ENCODE measurements at places on chromosomes 5 and 9.

DNA sequence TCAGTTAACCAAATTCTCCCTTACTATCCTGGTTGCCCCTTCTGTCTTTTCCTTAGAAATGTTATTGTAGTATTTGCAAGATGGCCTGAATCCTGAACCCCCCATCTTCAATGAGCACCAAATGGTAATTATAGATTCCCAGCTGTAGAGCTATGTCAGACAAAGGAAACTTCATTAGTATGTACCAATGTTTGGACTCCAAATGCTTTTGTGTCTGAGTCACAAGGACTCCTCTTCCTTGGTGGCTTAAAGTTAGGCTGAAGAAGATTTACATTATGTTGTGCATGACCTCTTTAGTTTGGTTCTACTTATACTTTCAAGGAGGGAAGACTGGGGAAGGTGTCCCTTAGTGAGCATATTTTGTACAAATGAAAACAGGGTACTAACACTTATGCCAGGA, 105.9 kb upstream of the CDKN2B start:
- DNase-seq: no peak

DNA sequence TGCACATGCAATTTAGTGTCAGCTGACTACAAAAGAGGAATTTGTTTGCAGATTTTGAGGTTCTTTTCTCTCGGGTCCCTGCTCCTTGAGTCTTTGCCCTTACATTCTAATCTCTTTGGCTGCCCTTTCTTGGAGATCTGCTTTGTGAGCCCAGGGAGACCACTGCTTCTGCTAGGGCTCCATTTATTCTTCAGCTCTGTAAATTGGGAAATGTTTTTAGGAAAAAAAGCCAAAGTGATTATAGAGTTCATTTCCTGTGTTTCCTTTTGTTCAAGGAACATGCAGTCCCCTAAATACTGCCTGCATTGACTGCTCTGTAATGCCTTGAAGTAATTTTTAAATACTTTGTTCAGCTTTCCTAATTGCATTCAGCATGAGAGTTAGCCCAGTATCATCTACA, 197.4 kb downstream of the CSNK1G3 start:
- no peak for DNase-seq

- no peak for DNase-seq
Measured at GRCh38 chr5:180628827-180629750, 20.3 kb downstream of the FLT4 start.

- no peak for DNase-seq
Measured at GRCh38 chr5:116402235-116402634, 172.4 kb downstream of the SEMA6A start.

- DNase-seq: no peak
Measured at GRCh38 chr5:135308245-135308644, 90.8 kb downstream of the MACROH2A1 start.

- no peak for DNase-seq
Measured at GRCh38 chr5:15577132-15577531, 77.2 kb downstream of the FBXL7 start.

- no peak for DNase-seq
Measured at GRCh38 chr5:169742771-169743296, 105.8 kb downstream of the DOCK2 start.

GRCh38 chr5:13107537-13107936, 837.0 kb downstream of the DNAH5 start:
- no peak for DNase-seq

- DNase-seq: no peak
Measured at GRCh38 chr9:114954956-114955582, 24.7 kb upstream of the TNFSF8 start.

- no peak for DNase-seq
Measured at GRCh38 chr5:171911152-171911551, 95.3 kb downstream of the FBXW11 start.

- no peak for DNase-seq
Measured at GRCh38 chr9:90552317-90552716, 90.3 kb downstream of the DIRAS2 start.

DNA sequence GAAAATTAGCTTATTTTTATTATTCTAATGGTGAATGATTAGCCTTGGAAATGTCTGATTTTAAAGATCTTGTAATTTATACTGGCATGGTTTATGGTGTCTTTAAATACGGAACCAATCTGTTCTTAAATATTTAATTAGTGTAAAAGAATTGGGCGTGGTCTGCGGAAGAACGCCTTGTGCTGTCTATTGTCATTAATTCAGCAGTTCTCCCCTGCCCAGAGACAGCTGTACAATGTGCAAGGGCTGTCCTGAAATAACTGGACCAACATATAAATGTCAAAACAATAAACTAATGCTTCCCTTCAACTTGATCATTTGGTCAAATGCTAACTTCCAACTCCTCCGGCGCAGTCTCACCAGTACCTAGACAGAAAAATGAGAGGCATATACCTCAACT, 124.3 kb downstream of the CCDC192 start:
- no peak for DNase-seq

GRCh38 chr9:89603767-89604665, 796 bp upstream of the GADD45G start:
- DNase-seq: peak; percentile 10

- no peak for DNase-seq
Measured at GRCh38 chr5:155605920-155606319, 592.4 kb downstream of the KIF4B start.

GRCh38 chr9:6757132-6757455, 679 bp upstream of the KDM4C start:
- peak; percentile 53 for DNase-seq

DNA sequence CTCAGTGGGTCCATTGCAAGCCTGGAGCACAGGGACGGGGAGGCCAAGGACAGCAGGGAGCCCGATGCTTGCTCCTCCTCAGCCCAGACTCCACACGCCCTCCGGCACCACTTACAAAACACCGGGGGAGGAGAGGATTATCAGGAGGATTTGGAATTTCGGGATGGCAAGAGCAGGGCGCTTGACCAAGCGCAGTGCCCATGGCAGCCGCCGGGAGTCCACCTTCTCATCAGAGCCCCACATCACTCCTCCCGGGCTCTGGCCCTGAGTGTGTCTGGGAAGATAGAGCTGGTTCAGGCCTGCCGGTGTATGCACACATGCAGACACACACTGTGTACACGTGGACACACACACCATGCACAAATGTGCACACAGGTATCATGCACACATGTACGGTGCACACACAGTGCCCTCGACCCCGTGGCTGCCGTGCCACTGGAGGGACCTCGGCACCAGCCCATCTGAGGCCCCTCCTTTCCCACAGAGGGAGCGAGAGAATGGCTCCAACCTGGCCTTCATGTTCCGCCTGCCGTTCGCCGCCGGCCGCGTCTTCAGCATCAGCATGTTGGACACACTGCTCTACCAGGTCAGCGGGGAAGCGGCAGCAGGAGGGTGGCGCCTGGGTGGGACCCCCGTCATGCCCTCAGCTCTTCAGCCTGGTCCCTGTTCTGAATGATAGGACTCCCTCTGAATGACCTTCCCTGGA, 81.7 kb downstream of the KCNT1 start:
- DNase-seq: no peak

DNA sequence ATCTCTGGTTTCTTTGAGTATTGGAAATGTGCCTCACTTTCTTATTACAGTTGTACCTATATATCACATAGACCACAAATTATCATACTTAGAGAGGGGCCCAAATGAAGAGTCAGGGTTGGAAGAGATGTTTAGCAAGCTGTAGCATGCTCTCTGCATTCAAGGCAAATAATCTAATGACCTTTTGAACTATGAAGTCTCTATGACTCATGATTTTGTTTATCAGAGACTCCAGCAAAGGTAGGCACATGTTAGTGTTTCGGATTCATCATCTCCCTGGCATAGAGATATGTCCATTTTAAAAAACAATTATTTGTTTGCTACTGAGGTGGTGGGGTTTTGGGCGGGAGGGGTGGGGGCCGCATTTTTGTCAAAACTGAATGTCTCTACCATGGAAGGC, 2000.1 kb downstream of the EFNA5 start:
- no peak for DNase-seq

DNA sequence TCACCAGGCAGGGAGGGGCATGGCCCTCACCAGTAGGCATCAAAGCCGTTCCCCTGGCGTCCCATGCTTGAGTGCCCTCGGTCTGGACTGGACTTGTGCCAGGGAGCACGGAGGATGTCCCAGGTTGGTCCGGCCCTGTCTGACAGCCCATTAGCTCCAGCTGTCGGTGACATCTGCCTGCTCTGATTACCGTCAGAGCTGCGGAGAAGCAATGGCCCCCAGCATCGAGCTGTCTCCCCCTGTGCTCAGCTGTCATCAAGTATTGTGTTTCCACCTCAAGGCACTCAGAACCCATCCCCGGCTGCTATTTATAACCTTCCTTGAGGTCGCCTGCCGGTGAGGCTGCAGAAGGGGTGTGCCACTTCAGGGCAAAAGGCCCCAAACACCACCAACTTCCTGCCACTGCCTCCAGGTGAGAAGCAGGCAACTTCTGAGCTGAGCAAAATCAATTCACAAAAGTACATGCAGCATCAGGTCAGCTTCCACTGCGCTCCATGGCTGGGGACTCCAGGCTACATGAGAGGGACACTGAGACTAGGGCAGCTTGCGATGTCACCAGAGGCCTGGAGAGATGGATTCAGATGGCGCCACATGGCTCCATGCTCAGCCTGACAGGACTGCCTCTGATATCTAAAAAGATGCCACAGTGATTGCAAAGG, 142.7 kb downstream of the C5orf15 start:
- no peak for DNase-seq

- no peak for DNase-seq
Measured at GRCh38 chr9:104861397-104861796, 66.6 kb downstream of the ABCA1 start.

DNA sequence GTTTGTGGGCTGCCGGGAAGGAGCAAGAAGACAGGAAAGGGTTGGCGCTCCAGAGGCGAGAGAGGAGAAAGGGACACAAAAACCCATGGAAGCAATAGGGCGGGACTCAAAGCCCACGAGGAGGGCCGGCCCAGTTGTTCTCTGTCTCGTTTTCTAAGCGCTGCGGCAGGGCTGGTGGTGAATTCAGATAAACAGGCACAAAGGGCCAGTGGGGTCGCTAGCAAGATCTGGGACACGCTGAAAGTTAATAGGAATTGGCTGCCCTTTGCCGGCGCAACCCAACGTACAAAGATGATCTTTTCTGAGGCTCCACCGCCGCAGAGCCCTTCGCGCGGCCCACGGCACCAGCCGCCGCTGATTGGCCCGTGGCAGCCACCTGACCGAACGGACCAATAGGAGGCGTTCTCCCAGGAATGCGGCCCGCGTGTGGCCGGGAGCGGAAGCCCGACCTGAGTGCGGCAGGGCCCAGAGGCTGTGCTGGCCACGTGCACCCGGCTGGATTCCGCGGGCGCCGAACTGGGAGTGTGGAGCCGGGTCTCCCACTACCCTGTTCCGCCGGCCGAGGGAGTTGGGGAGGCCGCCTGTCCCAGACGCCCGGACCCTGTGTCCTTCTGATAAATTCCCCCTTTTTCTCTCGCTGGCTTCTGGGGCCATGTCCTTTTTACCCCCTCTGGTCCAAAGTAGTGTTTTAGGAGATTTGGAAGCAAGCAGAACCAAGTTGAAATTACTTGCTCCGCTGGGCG, 16.8 kb upstream of the NSD1 start:
- DNase-seq: no peak

- no peak for DNase-seq
Measured at GRCh38 chr9:118785456-118785855, 583.8 kb downstream of the BRINP1 start.

- no peak for DNase-seq
Measured at GRCh38 chr9:77793849-77794248, 145.7 kb upstream of the GNA14 start.

DNA sequence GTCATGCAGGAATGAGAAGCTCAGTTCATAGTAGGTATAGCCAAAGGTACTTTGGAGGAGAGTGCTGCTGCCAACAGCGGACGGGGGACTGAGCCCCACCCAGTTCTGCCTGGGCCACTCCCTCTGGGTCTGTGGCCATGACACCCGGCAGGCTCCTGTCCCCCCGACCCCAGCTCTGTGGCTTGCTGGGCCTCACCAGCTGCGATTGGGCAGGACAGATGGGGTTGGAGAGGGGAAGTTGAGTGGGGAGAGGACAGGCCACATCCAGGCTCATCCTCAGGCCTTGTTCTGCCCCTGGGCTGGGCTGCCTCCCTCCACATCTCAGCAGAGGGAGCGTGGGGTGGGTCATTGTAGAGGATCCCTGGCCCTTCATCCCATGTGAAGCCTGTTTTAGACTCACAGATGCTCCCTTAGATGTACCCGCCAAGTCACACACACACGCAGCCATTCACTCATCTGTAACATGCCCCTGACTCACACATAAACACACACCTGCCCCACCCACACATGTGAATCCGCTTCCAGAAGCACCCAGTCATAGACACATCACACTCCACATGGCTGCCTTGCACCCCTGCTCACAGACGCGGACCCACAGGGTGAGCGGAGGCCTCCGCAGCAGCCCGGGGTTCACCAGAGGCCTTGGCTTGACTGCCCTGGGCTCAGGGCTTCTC, 48.8 kb downstream of the NTNG2 start:
- DNase-seq: peak; percentile 66

GRCh38 chr9:18614116-18614515, 140.2 kb downstream of the ADAMTSL1 start:
- DNase-seq: no peak

GRCh38 chr5:85109616-85110015, 724.9 kb upstream of the EDIL3 start:
- DNase-seq: no peak

DNA sequence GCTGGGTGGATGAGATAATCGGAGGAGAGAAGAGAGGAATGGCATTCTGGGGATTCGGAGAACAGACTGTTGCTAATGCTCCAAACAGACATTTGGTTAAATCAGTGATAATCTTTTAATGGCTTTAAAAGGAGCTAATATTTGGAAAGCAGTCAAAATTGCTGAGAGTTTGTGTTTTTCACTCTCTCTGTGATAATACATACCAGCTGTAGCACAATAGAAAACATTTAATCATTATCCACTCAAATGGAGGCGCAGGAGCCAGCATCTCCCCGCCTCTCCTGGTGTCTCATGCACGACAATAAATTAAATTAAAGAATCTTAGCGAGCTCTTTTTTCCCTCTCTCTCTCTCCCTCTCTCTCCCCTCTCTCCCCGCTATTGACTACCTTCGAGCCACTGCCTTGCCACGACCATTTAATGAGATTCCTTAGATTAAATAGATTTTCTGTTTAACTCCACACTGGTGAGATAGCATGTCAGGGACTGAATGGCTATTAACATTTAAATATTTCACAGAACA, 268.6 kb upstream of the MVB12B start:
- no peak for DNase-seq

GRCh38 chr5:50881407-50881806, 215.0 kb downstream of the PARP8 start:
- no peak for DNase-seq

DNA sequence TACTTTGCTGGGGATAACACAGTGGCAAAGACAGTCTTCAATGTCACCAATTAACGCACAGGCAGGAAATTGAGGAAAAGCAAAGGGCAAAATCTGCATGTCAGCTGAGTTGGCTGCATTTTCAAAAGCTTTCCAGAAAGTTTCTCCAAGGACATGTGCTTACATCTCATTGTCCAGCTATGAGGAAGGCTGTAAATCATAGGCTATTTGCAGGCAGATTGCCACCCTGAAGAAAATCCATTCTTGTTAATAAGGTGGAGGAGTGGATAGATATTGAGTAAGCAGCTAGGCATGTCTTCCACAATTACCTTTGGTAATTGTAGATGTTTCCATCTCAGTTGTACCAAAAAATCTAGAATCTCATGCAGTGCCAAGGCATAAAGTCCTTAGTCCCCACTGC, 278.0 kb upstream of the NUDT12 start:
- DNase-seq: no peak
